Bladder microvascular endothelial cell (primary cell): ENCODE measurements at places on chromosomes 2 and 18. TPM values are rescaled to one million over a fixed set of nuclear protein-coding genes. Genes with fewer than 3 reads are reported as not detected.

GCFC2 gene
- total RNA-seq = 6.2 and 13.0 TPM in 2 replicates

IL36RN gene
- total RNA-seq = not detected in 2 replicates

CCDC178 gene
- total RNA-seq = 1.4 and 3.9 TPM in 2 replicates

PTPN2 gene
- 14.4 and 24.0 TPM in 2 replicates for total RNA-seq

MPP4 gene
- total RNA-seq = 4.2 and 4.7 TPM in 2 replicates

TUBA3D gene
- total RNA-seq = not detected in 2 replicates

STARD6 gene
- not detected in 2 replicates for total RNA-seq

MEIS1 gene
- total RNA-seq = 1.6 and 25.0 TPM in 2 replicates

SH2D6 gene
- total RNA-seq = 0.16 and 0.19 TPM in 2 replicates

VWA3B gene
- total RNA-seq = not detected in 2 replicates

GPR155 gene
- 0.81 and 2.8 TPM in 2 replicates for total RNA-seq

OTOF gene
- total RNA-seq = 11.8 and 87.4 TPM in 2 replicates

NYAP2 gene
- not detected in 2 replicates for total RNA-seq

FHOD3 gene
- total RNA-seq = 0.06 and 0.16 TPM in 2 replicates

EFR3B gene
- total RNA-seq = 0.49 and 2.2 TPM in 2 replicates

MYO5B gene
- 0.31 and 1.1 TPM in 2 replicates for total RNA-seq

ALPP gene
- not detected in 2 replicates for total RNA-seq
